ENCODE measurements at places on chromosomes 11 and 22. TPM values are rescaled to one million over a fixed set of nuclear protein-coding genes. Genes with fewer than 3 reads are reported as not detected.
A peak's percentile ranks its signal among the peaks of the same experiment; 100 is the strongest.

RFPL3 gene
- total RNA-seq, result not detected

PHOX2A gene
- total RNA-seq, result not detected

ABCC8 gene
- total RNA-seq, result not detected

GRCh38 chr22:22927888-22928665 is 40.5 kb downstream of the IGLL5 start:
- no peak for DNase-seq

DNA sequence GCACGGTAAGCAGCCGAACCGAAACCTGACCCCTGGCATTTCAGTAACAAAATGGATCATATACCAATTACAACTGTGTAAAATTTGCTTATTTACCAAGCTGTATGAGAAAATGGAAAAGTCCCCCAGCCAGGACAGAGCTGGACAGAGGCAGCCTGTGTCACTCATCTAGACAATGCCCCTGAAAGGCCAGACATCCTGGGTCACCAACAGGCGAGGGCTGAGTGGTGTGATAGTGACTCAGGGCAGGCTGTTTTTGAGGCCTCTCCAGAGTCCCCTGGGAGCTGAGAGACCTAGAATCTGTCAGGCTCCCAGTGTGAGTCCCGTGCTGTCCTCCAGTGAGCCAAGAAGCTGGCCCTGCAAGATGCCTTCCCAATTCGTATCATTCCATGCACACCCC is 680.4 kb downstream of the TBC1D22A start:
- DNase-seq, result no peak

CLNS1A gene
- 387 TPM for total RNA-seq

DNA sequence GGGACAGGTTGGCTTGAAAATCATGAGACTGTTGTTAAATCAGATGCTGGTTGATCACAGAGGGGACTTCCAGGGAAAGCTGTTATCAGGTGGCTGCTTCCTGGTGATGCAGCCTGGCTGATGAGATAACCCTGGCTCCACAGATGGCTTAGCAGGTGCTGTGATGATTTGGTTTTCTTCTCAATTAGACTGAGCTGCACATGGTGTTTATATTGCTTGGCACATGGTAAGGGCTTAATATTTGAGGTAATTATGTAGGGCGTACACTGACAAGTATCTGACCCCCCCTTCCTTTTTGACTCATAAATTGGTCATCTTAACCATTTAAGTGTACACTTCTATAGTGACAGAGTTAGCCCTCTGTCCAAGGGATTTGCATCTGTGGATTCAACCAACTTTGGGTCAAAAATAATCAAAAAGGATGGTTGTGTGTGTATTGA is 7.0 kb downstream of the RPS3 start:
- no peak for DNase-seq

DNA sequence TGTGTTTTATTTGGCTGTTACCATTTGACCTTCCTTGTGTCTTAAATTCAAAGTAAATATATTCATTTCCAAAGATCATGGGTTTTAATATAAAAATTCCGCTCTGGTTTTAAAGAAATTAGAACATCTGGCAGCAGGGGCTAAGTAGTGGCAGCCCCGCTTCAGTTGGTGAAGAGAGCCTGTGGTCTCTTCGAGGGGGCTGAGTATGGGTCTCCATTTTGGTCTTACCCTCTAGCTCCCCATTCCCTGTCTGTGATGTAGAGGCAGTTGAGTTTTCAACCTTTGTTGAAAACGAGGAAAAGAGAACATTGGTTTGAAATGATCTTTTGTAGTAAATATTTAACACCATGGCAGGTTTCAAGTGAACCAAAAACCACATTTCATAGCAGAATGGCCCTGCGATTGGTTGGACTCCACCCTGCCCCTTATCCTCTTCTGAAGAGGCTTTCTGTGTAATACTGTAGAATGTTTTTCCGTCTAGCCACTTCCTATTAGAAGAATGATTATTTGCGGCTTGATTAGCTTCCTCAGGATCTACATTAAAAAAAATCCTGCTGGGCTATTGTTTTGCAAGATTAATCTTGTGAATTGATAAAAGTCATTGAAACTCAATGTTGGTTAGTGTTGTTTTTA is 17.7 kb downstream of the APLP2 start:
- DNase-seq, result no peak

- DNase-seq, result no peak
Observed at GRCh38 chr11:93945596-93945995, 75.6 kb upstream of the HEPHL1 start.

GRCh38 chr11:45250035-45250718 is 36.0 kb downstream of the SYT13 start:
- no peak for DNase-seq

DNA sequence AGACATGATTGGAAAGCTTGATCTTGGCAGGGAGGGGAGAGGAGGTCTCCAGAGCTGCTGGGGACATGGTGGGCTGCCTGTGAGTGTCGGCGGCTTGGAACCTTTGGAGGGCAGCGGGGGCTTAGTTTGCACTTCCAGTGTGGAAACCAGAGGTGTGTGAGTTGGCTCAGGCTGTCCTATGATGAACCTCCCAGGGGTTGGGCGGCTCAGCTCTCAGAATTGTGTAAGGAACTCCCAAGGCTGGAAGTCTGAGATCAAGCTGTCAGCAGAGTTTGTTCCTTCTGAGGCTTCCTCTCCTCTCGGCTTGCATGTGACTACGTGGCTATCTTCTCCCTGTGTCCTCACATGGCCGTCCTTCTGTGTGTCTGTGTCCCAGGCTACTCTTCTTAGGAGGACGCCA is 87.9 kb upstream of the B3GAT1 start:
- DNase-seq, result no peak

DNA sequence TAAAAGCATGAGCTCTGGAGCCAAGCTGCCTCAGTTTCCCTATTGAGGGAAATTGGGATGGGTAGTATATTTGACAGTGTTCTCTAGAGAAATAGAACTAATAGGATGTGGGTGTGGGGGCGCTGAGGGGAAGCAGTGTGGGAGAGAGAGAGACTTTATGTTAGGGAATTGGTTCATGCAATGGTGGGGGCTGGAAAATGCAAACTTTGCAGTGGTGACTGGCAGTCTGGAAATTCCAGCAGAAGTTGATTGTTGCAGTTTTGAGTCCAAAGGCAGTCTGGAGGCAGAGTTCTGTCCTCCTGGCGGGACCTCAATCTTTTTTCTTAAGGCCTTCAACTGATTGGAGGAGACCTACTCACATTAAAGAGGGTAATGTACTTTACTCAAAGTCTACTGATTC is 59.4 kb upstream of the SYT13 start:
- no peak for DNase-seq

DNAJB7 gene
- total RNA-seq, result not detected

DNA sequence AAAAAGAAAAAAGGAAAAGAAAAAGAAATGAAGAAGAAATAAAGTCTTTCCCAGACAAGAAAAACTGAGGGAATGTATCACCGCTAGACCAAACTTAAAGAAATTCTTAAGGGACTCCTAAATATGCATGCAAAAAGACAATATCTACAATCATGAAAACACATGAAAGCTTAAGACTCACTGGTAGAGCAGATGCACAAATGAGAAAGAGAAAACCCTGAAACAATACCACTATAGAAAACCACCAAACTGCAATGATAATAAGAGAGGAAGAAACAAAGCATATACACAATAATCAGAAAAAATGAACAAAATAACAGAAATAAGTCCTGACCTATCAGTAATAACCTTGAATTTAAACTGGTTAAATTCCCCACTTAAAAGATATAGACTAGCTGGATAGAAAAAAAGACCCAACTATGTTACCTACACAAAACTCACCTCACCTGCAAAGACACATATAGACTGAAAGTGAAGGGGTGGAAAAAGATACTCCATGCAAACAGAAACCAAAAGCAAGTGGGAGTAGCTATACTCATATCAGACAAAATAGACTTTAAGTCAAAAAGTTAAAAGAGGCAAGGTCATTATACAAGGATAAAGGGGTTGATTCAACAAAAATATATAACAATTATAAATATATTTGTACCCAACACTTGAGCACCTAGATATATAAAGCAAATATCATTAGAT is 61.3 kb upstream of the NARS2 start:
- DNase-seq, result no peak

GRCh38 chr11:127059750-127060149 is 59.2 kb upstream of the KIRREL3 start:
- peak; percentile 61 for DNase-seq

SPDYC gene
- not detected for total RNA-seq

DNA sequence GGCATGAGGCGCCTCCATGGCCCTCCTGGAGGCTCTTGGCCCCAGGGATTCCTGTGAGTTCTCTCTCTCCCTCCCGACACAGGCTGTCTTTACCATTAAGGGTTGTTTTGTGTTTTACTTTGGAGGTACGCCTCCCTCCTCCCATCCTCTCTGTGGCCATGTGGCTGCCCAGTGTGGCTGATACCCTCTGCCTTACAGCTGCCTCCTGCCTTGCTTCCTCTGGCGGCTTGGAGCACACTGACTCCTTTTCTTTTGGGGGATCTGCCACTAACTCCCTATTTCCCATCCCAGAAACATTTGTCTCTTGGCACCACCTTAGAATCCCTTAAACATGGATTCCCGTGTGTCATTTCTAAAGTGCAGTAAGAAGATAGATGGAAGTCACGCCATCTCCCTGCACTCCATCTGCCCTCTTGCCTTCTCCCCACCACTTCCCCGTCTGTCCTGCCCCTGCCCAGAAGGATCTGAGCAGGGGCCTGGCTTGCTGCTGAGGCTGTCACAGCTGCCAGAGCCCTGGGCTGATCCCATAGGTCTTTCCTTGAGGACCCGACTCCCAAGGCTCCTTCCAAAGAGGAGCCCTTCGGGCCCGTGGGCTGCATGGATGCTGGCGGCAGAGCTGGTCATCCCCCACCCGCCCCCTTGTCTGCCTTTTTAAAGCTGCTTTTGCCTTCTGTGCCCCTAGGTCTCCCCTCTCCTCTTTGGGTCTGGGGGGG is 15.1 kb upstream of the ACR start:
- no peak for DNase-seq

CRYBB2 gene
- not detected for total RNA-seq

- no peak for DNase-seq
Observed at GRCh38 chr11:2656859-2657258, 42.9 kb downstream of the KCNQ1OT1 start.

NAGA gene
- 5.8 TPM for total RNA-seq

MYOD1 gene
- not detected for total RNA-seq

- no peak for DNase-seq
Observed at GRCh38 chr11:98056945-98057344, 963.8 kb upstream of the CNTN5 start.

- DNase-seq, result no peak
Observed at GRCh38 chr11:61315260-61315659, 17.6 kb downstream of the DDB1 start.

DNA sequence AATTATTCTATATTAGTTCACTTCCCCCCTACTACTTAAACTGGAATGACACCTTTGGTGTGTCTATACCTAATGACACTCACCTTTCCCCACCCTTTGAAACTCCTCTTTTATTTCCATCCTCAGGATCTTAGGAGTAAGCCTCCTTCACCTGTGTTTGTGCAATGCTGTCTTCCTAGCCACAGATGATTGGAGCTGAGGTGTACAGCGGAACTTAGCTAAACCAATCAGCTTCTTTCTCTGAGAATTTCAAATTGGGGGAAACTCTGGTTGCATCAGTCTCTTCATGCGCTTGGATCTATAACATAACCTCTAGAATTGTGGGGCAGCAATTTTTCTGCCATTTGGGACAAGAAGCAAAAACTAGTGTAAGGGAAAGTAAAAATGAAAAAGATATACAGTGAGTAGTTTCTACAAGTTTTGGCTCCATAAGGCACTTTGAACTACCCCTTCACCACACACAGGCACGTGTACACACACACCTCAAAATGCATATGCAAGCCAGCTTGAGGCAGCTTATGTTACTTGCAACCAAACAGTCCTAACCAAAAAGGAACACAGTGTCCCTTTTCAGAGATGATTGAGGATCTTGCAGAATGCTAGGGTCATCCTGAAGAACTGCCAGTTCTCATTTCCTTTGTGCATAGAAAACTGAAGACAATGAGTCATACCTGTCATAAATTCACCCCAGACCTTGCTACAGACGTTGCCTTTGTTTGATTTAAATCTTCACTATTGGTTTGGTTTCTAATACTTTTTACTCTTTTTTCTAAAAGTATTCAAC is 36.0 kb upstream of the LDLRAD3 start:
- DNase-seq, result peak; percentile 91

IGLL1 gene
- total RNA-seq, result not detected

GRCh38 chr11:74397501-74398243 is 561 bp downstream of the PGM2L1 start:
- peak; percentile 57 for DNase-seq

GRCh38 chr11:64851831-64852351 is 7.4 kb upstream of the CDC42BPG start:
- no peak for DNase-seq

DNA sequence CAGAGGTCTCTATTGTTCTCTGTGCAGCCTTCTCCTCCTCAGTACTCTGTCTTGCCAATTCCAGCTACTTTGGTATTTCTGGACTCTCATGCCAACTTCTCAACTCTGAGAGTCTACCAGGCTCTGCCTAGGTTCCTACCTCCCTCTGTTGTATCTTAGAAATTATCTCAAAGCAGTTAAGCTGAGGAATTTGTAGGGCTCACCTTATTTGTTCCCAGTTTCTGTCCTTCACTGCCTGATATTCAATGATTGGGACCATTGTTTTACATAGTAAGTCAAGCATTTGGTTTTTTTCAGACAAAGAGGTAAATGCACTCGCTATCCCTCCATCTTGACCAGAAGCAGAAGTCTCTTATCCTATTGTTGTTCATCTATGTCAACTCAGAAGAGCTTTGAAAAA is 205.0 kb upstream of the PGR start:
- DNase-seq, result no peak

DNA sequence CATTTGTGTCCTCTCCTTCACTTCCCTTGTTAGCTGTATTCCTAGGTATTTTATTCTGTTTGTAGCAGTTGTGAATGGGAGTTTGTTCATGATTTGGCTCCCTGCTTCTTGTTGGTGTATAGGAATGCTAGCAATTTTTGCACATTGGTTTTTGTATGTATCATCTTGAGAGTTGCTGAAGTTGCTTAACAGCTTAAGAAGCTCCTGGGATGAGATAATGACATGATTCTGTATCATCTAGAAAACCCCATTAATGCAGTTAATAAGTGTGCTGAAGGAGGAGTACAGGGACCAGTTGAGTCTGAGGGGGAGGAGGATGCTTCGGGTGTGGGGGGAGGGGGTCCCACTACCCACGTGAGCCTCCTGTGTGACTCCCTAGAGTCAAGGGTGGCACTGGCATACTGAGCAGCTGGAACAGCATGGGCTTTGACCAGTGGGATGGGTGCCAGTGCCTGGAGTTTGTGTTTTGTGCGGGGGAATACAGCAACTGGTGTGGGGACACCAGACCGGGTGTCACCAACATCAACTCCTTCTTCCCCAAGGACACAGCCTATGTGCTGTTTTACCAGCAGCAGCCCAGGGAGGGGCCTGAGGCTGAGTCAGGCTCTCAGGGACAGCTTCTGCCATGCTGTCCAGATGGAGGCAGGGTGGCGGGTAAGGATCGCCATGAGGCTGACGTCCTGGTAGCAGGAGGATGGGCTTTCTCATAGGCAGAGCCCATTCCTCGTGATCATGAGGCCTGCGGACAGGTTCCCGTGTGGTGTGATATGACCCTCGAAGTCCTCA is 24.1 kb downstream of the USP35 start:
- DNase-seq, result no peak

GRCh38 chr11:13899603-13900002 is 62.9 kb upstream of the SPON1 start:
- peak; percentile 10 for DNase-seq

CADM1 gene
- total RNA-seq, result 30.1 TPM
